Activated gamma-delta T cell treated with anti-CD3 and anti-CD28 coated beads, Interleukin-2, amount 50 U/mL, for 16 hours (primary cell): ENCODE measurements at places on chromosomes 1 and 21.

- DNase-seq, result no peak
Measured at GRCh38 chr1:165912638-165913037, 85.2 kb downstream of the UCK2 start.

DNA sequence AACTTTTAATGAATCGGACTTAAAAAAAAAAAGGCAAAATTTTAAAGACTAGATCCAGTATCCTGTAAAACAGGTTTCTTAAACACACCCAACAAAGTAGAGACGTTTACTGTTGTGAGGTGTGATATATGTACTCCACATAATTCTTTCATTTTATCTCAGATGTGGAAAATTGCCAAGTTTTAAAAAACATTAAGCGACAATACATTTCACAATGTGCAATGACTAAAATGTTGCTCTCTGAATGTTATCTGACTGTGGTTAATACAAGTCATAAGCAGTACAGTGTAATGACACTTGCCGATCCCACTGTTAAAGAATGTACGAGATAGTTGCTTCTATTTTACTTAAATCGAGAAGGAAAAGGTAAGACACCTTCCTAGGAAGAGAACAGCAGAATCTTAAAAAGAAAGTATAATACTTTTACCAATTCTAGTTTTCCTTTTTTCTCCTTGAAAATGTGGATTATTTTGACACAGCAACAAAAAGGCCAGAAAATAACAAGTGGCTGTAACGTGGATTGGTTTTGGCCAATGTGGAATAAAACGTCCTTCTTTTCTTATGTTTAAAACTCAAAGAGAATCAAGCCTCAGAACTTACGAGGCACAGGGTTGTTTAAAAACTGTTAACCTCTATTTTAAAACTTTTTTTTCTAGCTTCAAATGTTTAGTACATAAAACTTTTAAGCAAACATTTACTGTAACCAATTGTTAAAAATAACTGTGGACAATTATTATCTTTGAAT lies 51.4 kb downstream of the TP53BP2 start:
- DNase-seq, result no peak

DNA sequence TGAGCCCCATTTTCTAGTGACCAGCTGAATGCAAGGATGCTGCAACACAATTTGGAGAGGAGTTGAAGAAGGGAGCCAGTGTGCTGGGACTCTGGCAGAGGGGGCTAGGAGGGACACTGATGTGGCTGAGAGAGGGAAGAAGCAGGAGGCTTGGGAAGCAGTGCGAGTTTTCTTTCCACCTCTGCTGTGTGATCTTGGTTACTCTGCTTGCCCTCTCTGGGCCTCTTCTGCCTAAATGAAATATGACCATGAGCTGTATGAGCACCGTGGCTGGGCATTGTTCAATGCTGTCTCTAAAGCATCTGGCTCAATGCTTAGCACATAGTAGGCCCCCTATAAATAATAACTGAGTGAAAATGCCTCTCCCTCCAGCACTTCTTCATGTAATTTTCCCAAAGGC lies 65.3 kb upstream of the PAX7 start:
- no peak for DNase-seq

- no peak for DNase-seq
Measured at GRCh38 chr1:26307363-26307781, 936 bp upstream of the UBXN11 start.

DNA sequence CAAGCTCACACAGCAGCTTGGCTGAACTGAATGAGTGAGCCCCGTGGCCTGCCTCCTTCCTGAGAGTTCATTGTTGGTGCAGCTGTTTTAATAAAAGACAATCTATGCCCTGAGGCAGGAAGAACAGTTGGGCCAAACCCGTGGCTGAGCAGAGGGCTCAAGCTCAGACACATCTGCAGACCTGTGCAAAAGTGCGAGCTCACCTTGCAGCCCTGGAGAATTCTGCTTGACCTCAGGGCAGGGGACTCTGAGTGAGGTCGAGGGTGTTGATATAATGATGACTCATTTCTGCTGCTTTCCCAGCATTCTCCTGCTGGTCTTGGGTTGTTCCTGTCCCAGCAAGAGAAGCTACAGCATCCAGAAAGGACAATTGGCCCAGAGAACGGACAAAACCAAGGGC lies 61.0 kb downstream of the ATP5PO start:
- no peak for DNase-seq
